ENCODE measurements at places on chromosomes 12 and 14. TPM values are rescaled to one million over a fixed set of nuclear protein-coding genes. Genes with fewer than 3 reads are reported as not detected.

PIWIL1 gene
- total RNA-seq, result not detected

DDX24 gene
- total RNA-seq, result 158 TPM

KIAA0586 gene
- total RNA-seq, result 47.0 TPM

DACT1 gene
- 6.4 TPM for total RNA-seq

CFAP251 gene
- total RNA-seq, result 4.8 TPM

CSRP2 gene
- total RNA-seq, result 10.8 TPM

ACVRL1 gene
- total RNA-seq, result 164 TPM

IL31 gene
- total RNA-seq, result not detected

INSM2 gene
- not detected for total RNA-seq

BEGAIN gene
- total RNA-seq, result not detected

TMEM63C gene
- total RNA-seq, result not detected

Measured in smooth muscle cell of trachea (primary cell).